Stimulated activated CD4-positive, alpha-beta T cell treated with anti-CD3 and anti-CD28 coated beads, TNF-alpha, amount 100 ng/mL, for 1 hour (primary cell): ENCODE measurements at places on chromosomes 1 and 21.

- no peak for DNase-seq
These were observed 322 bp downstream of the C1orf162 start for GRCh38 chr1:111474106-111474505.

DNA sequence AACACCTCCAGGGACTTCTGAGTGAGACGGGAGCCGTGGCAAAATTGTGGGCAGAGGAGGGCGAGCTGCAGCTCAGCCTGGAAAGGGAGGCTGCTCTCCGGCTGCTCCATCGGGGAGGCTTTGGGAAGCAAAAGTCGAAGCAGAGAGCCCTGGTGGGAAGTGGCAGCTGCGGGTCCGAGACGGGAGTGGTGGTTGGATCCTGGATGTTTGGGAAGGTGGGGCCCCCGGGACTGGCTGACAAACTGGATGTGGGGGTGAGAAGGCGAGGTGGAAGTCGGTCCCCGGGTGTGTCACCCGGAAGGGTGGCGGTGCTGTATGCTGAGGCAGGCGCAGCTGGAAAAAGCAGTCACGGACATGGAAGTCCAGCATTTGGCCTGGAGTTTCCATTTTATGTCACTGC, 52.1 kb downstream of the KCNAB2 start:
- DNase-seq = no peak

GRCh38 chr1:12167493-12168429, 970 bp downstream of the TNFRSF1B start:
- no peak for DNase-seq

DNA sequence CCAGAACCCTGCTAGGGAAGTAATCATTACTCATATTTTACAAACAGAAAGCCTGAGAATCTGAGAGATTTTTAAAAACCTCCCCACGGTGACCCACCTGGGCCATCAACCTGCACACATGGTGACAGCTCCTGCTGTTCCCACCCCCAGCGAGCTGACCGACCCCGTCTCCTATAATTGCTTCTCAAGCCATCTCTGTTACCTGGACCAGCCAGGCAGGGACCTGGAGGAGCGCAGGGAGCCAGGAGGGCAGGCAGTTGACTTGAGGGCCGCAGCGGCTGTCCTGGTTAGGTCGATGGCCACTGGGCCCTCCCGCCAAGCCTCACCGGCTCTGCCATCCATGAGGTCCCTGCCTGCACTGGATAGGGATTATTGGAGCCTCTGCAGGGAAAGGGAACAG, 7.7 kb downstream of the TFF2 start:
- no peak for DNase-seq

DNA sequence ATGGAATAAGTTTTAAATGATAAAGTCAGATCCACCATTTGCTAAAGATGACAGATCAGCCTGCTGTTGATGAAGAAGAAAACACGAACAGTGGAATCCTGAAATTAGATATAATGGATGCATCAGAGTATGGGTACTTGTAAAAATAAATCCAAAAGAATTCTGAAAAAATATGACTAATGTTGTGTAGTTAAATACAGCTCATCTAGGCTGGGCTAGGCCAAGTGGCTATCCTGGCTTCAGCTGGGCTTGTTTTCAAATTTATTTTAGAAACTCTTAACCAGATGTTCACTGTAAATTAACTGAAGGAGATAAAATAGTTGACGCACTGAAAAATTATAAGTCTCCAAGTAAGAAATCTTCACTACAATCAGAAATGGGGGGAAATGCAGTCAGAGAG, 7.4 kb upstream of the RGS2 start:
- DNase-seq = no peak

- no peak for DNase-seq
These were observed 257.7 kb upstream of the CSF3R start for GRCh38 chr1:36740446-36740845.

GRCh38 chr1:47575855-47576757, 138.3 kb downstream of the FOXD2 start:
- no peak for DNase-seq

GRCh38 chr1:50667710-50668356, 244.6 kb upstream of the DMRTA2 start:
- DNase-seq = no peak

- no peak for DNase-seq
These were observed 15.1 kb upstream of the MPL start for GRCh38 chr1:43322506-43322905.

DNA sequence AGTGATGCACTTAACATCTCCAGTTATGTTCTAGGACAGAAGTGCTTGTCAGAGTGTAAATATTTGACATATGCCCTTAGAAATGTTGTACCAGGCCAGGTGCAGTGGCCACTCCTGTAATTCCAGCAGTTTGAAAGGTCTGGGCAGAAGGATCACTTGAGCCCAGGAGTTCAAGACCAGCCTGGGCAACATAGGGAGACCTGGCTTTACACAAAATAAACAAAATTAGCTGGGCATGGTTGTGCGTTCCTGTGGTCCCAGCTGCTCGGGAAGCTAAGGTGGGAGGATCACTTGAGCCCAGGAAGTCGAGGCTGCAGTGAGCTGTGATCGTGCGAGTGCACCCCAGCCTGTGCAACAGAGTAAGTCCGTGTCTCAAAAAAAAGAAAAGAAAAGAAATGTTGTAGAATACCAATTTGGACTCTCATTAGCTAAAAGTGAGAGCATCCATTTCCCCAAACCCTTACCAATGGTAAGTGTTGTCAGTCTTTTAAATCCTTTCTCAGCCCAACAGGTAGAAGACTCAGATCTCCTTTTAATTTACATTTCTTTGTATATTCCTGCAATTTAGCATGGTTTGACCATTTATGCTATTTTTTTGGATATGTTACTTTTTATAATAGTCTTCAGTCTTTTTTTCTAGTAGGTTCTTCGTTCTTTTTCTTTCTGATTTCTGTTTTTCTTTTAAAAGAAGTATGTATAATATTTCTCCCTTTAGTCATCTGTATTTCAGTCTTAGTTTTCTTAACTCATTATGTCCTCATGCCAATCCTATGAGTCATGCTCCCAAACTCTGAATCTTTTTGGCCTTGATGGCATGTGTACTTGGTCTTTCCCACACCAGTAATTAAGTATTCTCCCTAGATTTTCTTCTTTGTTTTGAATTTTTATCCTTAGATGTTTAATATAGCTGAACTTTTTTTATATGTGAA, 74.4 kb downstream of the CAMTA1 start:
- no peak for DNase-seq

DNA sequence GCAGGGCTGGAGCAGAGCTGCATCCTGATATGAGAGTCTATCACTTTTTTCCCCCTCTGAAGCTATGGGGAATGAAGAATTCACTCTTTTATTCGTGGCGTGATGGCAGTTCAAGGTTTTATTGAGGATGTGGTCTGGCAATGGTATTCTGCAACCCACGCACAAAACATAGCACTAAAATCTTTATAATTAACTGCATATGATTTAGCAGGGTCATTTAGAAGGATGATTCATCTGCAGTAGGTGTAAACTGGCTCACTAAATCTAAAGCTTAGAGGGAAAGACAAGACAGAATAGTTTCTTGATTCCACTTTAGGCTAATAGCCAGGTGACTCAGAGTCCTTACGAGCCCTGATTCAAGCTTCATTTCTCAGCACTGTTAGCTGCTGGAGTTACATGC, 25.0 kb upstream of the CHRM3 start:
- DNase-seq = no peak

DNA sequence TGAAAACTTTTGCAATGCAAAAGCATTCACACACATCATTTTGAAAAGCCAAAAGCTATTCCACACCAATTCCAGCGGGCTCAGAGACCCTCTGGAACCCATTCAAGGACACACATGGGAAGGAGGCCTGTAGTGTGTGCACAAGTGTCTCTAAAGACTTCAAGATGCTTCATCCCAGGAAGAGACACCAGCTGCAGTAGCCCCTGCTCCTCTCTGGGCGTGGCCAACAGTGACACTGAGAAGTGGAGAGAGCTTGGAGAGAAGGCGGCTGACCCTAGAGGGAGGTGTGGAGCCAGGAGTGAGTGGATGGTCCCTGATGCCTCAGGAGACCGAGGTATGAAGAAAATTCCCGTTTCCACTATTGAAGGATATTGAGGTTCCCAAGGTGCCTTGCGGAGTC, 14.9 kb upstream of the TNNI1 start:
- DNase-seq = no peak

- DNase-seq = no peak
These were observed 27.8 kb upstream of the IFNAR2 start for GRCh38 chr21:33201956-33202355.

DNA sequence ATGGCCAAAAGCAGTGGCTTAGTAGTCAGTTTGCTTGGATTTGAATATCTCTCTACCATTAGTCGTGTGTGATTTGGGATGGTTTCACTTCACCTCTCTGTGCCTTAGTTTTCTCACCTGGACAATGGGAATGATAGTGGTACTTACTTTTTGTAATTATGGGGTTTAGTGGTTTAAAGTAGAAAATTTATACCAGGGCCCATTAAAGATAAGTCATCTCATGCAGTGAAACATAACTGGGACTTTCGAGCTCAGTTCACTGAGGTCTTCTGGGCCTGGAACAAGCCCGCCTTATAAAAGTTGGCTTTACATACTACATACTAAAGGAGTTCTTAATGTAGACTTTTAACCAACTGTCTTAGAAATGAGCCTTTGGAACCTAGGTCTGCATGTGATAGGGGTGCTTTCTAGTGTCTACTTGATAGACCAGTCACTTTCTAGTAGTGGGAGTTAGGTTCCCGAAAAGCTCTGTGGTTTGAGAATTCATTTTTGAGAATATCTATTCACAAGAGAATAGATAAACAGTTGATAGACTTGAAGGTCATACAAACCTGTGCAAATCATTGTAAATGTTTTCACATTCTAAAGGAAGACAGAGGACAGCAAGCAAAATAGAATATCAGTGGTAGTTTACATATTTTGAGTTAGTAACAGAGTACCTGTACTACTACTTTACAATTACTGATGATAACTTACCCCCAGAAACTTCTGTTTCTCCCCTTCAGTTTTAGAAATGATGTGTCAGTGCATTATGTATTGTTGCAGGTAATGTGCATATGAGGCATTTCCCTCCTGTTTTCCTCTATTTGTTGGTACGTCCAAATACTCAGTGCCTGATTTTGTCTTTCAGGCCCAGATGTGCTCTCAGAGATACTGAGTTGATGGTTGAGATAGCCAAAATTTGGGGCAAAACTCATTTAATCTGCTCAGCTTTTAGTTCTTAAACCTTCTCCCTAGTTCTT, 48.0 kb downstream of the DYRK1A start:
- no peak for DNase-seq

DNA sequence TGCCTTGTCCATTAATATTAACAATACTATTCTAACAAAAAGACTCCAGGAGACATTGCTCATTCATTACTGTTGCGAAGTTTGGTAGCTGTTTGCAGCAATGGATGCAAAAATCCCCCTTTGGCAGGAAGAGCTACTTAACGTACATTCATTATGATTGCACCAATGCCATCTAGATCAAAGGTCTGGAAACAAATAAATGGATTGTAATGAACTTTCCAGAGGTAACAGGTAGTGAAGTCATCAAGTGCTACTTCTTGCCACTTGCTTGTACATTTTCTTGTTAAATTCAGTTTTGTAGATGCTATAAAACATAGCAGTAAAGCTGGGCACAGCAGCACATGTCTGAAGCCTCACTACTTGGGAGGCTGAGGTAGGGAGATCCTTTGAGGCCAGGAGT, 93.9 kb downstream of the DDAH1 start:
- DNase-seq = no peak

DNA sequence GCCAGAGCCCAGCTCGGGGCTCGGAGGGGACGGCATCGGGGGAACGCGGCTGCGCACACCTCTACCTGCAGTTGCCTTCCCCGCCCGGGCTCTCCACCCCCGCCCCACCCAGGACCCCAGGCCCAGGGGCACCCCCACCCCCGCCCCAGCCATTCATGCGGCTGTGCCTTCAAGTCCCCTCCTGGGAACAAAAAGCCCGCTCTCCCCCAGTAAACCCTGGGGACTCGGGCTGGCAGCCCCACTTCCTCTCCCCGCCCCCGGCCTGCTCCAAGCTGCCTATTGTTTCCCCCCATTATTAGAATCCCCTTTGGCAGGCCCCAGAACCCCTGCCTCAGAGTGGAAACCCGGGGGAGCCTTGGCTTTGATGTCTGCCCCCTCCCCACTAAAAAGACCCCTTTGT, 18.0 kb downstream of the MEGF6 start:
- DNase-seq = no peak

GRCh38 chr1:162062542-162063015, 6.9 kb upstream of the NOS1AP start:
- DNase-seq = no peak

DNA sequence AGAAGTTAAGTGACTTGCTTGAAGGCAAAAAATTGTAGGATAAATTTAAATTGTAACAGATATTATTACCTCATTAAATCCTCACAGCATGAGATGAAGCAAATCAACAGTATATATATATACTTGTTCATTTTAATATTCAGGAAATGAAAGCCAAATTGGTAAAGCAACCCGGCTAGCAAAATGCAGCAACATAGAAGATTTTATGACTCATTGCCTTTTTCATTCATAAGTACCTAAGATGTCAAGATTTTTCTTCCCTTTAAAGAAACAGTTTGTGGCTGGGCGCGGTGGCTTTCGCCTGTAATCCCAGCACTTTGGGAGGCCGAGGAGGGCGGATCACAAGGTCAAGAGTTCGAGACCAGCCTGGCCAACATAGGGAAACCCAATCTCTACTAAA, 190.5 kb upstream of the NRIP1 start:
- no peak for DNase-seq

GRCh38 chr1:232894436-232894835, 56.0 kb upstream of the NTPCR start:
- DNase-seq = no peak

DNA sequence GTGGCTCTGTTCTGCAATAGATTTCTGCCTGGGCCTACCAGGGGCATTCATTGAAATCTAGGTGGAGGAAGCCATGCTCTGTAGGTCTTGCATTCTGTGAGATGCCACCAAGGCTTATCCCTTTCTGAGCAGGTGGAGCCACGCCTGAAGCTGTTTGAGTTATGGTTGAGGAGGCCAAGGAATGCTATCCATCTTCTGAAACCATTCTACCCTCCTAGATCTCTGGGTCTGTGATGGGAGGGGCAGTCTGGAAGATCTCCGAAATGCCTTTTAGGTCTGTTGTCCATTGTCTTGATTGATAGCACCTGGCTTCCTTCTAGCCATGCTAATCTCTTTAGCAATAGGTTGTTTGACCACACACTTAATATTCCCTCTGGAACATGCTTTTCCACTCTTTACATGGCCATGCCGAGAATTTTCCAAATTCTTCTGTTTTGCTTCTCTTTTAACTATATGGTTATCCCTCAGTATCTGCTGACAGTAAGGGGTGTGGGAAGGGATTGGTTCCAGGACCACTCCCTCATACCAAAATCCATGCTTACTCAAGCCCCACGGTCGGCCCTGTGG, 45.2 kb downstream of the AK4 start:
- DNase-seq = no peak

GRCh38 chr1:154760469-154760933, 109.6 kb downstream of the KCNN3 start:
- DNase-seq = peak; percentile 87
